ENCODE measurements at places on chromosomes 7 and 10. TPM values are rescaled to one million over a fixed set of nuclear protein-coding genes. Genes with fewer than 3 reads are reported as not detected.
A peak's percentile ranks its signal among the peaks of the same experiment; 100 is the strongest.

GRCh38 chr7:70481570-70482123 lies 650.3 kb upstream of the GALNT17 start:
- no peak overlapping the region for H3K4me3 ChIP-seq
- no peak overlapping the region for H3K27ac ChIP-seq
- H3K36me3 ChIP-seq, result no peaks in the 10 kb centered on the region
- H3K4me1 ChIP-seq, result no peaks in the 10 kb centered on the region
- H3K27me3 ChIP-seq, result no peaks in the 10 kb centered on the region

DNA sequence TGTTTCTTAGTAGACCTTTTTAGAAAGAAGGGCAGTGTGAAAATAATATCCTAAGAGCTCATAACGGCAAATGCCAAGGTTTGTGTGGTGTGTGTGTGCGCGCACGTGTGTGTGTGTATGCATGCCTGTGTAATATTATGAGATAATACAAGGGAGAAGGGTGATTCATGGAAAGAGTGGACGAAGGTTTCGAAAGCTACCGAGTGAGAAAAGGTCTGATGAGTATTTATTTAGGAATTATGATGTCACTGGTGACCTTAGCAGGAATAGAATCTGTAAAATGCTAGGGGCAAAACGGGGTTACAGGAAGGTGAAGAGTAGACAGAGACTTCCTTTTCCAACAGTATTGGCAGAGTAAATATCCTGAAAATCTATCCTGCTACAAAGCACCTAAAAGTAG lies 107.3 kb downstream of the AHR start:
- no peak overlapping the region for H3K4me3 ChIP-seq
- H3K4me1 ChIP-seq, result peaks cover 33% of the 10 kb centered on the region
- peak; percentile 87 for DNase-seq
- no peaks in the 10 kb centered on the region for H3K27me3 ChIP-seq

GRCh38 chr7:111953611-111954010 lies 252.6 kb downstream of the DOCK4 start:
- H3K27ac ChIP-seq, result no peak overlapping the region
- H3K4me1 ChIP-seq, result peaks cover under 1% of the 10 kb centered on the region
- no peaks in the 10 kb centered on the region for H3K27me3 ChIP-seq
- DNase-seq, result no peak
- no peak overlapping the region for H3K4me3 ChIP-seq

DNA sequence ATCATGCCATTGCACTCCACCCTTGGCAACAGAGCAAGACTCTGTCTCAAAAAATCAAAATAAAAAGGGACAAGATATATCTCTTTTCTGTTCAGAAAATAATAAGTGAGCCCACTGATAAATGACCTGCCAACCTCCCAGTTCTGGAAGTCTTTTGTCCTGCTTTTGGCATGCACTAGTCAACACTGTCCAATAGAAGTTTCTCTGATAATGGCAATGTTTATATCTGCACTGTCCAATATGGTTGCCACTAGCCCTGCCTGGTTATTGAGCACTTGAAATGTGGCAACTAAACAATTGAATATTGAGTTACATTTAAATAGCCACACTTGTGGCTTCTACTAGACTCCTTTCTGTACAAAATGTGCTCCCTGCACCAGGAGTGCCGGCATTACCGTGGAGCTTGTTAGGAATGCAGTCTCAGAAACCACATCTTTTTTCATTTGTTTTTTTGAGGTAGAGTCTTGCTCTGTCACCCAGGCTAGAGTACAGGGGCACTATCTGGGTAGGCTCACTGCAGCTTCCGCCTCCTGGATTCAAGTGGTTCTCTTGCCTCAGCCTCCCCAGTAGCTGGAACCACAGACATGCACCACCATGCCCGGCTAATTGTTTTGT lies 229.7 kb downstream of the CACNB2 start:
- H3K4me1 ChIP-seq, result no peaks in the 10 kb centered on the region
- no peak overlapping the region for H3K4me3 ChIP-seq
- H3K27ac ChIP-seq, result no peak overlapping the region
- DNase-seq, result no peak
- H3K27me3 ChIP-seq, result no peaks in the 10 kb centered on the region
- H3K36me3 ChIP-seq, result no peaks in the 10 kb centered on the region

- H3K27me3 ChIP-seq, result no peaks in the 10 kb centered on the region
- no peaks in the 10 kb centered on the region for H3K36me3 ChIP-seq
- H3K27ac ChIP-seq, result no peak overlapping the region
- DNase-seq, result no peak
- no peak overlapping the region for H3K4me3 ChIP-seq
- no peaks in the 10 kb centered on the region for H3K4me1 ChIP-seq
These were observed 35.5 kb downstream of the ADGRA1 start for GRCh38 chr10:133123050-133123745.

- no peak overlapping the region for H3K27ac ChIP-seq
- H3K4me1 ChIP-seq, result no peaks in the 10 kb centered on the region
- DNase-seq, result no peak
- H3K27me3 ChIP-seq, result no peaks in the 10 kb centered on the region
These were observed 336.2 kb downstream of the WDR11 start for GRCh38 chr10:121187391-121187790.

GRCh38 chr10:54434782-54435181 lies 366.2 kb downstream of the PCDH15 start:
- DNase-seq, result no peak
- no peaks in the 10 kb centered on the region for H3K4me1 ChIP-seq
- H3K36me3 ChIP-seq, result no peaks in the 10 kb centered on the region

The H2BK1 gene
- not detected for total RNA-seq

DNA sequence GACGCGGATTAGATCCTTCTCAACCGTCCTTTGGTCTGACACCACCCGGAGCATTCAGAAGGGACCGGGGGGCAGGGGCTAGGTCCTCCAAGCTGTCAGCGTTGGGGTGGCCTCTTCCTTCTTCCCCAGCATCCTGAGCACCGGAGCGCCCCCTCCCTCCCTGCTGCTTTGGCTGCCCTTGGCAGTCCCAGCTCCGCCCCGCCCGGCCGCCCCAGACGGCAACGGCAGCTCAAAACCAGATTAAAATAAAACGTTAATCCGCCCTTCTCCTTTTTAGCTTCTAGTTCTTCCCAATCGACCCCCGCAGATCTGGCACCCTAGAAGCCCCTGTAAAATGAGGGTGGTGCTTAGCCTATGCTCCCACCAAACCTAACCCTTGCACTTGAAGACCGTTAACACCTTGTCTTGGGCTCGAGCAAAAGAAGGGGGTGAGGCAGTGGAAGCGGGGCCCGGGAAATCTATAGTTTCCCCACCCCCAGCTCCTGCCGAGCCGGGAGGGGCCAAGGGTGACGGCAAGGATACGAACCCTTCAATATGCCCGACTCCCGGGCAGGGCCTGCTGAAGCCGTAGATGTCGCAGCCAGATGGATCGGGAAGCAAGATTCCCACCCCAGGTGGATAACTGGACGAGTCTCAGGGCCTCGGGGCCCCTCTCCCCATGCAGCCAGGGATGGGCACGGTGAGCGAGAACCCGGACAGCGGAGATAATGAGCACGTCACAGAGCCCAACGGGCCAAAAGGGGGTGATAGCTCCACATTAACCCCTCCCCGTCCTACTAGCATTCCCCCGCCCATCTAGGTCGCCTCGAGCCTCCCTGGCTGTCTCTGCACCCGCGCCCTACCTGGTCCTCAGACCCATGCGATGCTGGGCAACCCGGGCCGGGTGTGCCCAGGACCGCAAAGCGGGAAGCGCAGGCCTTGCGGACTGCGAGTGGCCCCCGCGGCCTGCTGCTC lies 169.7 kb downstream of the NRF1 start:
- H3K36me3 ChIP-seq, result no peaks in the 10 kb centered on the region
- H3K4me3 ChIP-seq, result no peak overlapping the region
- H3K4me1 ChIP-seq, result no peaks in the 10 kb centered on the region
- no peak overlapping the region for H3K27ac ChIP-seq
- peaks cover 80% of the 10 kb centered on the region for H3K27me3 ChIP-seq

DNA sequence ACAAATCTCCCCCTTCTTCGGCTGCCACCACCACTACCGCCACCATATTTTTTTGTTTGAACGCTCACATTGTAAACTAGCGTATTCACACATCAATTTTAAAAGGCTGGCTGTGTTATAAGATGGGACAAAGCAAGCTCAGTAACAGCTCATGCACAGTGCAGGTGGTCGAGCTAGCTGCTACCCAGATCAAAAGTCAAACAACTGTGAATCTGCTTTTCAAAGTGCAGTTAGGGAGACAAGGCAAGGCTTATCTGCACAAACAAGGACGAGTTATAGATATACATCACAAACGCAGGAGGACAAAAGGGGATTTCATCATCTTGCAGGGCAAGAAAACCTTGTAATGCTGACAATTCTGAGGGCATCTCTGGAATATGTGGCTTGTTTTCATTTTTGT lies 231.6 kb downstream of the VTI1A start:
- no peaks in the 10 kb centered on the region for H3K4me1 ChIP-seq
- H3K4me3 ChIP-seq, result no peak overlapping the region
- H3K27ac ChIP-seq, result no peak overlapping the region
- H3K27me3 ChIP-seq, result no peaks in the 10 kb centered on the region
- DNase-seq, result no peak

DNA sequence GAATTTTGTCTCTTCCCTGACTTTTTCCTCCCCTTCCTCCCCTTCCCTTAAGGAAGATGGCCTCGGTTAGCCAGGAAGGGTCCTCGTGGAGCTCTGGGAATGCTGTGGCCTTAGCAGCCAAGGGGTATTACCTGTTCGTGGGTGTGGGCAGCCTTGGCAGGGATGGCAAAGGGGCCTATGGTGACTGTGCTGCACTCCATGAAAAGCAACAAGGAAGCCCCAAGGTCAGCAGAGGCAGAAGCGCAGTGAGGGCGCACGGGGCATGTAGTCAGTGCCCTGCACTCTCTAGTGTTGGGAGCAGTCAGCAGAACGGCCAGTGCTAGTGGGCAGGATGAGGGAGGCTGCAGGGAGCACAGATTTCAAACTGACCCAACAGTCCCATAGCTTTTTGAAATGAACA lies 191.8 kb downstream of the ADARB2 start:
- H3K4me3 ChIP-seq, result no peak overlapping the region
- no peak for DNase-seq
- H3K4me1 ChIP-seq, result no peaks in the 10 kb centered on the region
- no peaks in the 10 kb centered on the region for H3K27me3 ChIP-seq
- H3K27ac ChIP-seq, result no peak overlapping the region

- no peaks in the 10 kb centered on the region for H3K27me3 ChIP-seq
- H3K36me3 ChIP-seq, result no peaks in the 10 kb centered on the region
- DNase-seq, result peak; percentile 40
- H3K27ac ChIP-seq, result no peak overlapping the region
- H3K4me1 ChIP-seq, result no peaks in the 10 kb centered on the region
- no peak overlapping the region for H3K4me3 ChIP-seq
These were observed 160.9 kb upstream of the CSTF2T start for GRCh38 chr10:51860257-51860656.

The VWDE gene
- total RNA-seq, result 0.11 TPM

DNA sequence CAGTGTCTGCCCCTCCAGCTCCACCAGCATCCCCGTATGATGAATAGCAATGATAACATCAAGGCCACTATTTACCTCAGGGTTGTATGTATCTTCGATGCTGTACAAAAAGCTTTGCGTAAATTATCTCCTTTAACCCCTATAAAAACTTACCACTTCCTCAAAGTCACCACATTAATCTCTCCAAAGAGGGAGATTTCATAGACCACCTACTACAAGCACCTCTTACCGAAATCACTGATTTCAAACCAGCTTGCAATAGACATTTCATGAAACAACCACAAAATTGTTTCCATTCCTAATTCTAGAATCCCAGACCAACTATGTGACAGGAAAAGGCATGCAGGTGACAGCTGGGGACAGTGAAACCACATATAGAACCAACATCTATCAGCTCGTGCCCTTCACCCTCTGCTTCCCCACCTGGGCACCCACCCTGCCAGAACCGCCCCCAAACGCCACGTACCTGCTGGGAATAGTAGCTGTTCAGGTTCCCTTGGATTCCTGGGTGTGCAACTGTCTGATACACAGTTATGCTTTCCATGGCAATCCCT lies 20.1 kb upstream of the MMP21 start:
- no peak overlapping the region for H3K4me3 ChIP-seq
- H3K36me3 ChIP-seq, result peaks cover 2% of the 10 kb centered on the region
- H3K27me3 ChIP-seq, result no peaks in the 10 kb centered on the region
- DNase-seq, result no peak
- no peak overlapping the region for H3K27ac ChIP-seq

GRCh38 chr7:123023126-123023525 lies 27.6 kb upstream of the TAS2R16 start:
- H3K36me3 ChIP-seq, result no peaks in the 10 kb centered on the region
- H3K27me3 ChIP-seq, result no peaks in the 10 kb centered on the region
- no peak overlapping the region for H3K4me3 ChIP-seq
- no peak for DNase-seq

DNA sequence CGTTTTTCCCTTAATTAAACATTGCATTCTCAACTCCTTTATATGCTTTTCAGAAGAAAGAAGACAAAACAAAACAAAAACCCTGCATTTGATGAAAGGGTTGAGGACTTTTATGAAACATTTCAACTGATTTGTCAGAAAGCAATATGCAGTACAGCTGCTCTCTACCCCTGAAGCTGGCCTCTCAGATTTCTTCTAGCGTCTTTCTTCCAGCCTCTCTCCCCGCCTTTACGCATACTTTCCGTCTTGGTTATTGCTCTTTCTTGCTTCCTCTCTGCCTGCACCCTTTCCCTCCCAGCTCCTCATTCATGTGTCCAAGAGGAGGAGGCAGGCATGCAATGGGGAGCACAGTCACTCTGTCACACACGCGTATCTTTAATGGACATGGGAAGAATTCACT lies 91.0 kb upstream of the COL1A2 start:
- H3K36me3 ChIP-seq, result no peaks in the 10 kb centered on the region
- no peaks in the 10 kb centered on the region for H3K27me3 ChIP-seq
- H3K4me1 ChIP-seq, result peaks cover 32% of the 10 kb centered on the region
- no peak overlapping the region for H3K4me3 ChIP-seq
